ENCODE measurements at places on chromosomes 13 and 19. TPM values are rescaled to one million over a fixed set of nuclear protein-coding genes. Genes with fewer than 3 reads are reported as not detected.

DNA sequence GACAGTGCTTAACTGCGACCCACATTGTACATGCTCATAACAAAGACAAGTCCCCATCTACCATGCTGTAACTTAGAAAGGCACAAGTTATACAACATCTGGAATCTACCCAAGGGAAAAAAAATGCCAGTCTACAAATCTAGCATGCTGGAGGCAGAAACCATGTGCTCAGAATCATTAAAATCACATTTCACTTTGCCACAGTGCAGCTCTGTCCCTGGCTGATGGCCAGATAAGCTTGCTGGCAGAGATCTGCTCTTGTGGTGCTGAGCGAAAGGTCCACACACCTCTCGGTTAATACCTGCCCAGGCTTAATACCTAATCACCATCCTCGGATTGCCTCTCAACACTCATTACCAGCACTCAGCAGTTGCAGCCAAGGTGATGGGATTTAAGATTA is 74.1 kb upstream of the UQCRFS1 start:
- DNase-seq, result no peak

GRCh38 chr13:102255409-102255808 is 146.4 kb downstream of the FGF14 start:
- no peak for DNase-seq

DNA sequence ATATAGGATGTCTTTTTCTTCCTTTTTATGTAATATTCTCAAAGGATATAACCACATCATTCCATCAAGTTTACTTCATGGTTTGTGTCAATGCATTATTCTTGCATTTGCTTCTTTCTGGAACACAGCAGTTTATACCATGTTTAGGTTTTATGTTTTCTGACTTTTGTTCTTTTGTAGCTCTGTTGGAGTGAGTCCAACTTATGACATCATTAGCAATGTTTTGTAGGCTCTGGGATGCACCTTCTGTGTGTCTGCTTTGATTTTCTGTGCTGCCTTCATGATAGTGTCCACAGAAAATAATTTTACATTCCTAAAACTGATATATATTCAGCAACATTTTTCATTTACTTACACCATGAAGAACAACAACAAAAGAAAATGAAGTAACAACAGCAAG is 68.9 kb downstream of the SHISA2 start:
- no peak for DNase-seq

The OR10H2 gene
- not detected for polyA plus RNA-seq

- no peak for DNase-seq
Measured at GRCh38 chr19:1489463-1490310, 463 bp downstream of the PCSK4 start.

DNA sequence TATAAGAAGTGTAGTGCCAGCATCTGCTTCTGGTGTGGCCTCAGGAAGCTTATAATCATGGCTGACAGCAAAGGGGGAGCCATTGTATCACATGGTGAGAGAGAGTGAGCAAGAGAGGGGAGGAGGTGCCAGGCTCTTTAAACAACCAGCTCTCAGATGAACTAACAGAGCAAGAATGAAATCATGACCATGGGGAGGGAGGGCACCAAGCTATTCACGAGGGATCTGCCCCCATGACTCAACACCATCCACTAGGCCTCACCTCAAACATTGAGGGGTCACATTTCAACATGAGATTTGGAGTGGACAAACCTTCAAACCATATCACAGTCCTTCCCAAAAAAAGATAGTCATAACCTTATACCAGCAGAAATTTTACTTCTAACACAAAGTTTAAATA is 174.0 kb downstream of the GPC5 start:
- no peak for DNase-seq

DNA sequence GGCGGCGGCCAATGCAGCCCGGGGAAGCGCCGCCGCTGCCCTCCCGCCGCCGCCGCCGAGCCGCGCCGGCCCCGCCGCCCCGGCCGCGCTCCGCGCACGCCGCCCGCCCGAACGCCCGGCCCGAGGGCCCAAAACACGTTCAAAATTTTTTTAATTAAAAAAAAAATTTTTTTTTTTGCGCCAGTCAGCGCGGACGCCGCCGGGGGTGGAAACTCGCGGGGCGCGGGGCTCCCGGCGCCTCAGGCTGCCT is 468 bp downstream of the HMGB1 start:
- no peak for DNase-seq

- no peak for DNase-seq
Measured at GRCh38 chr13:110106726-110107125, 200.2 kb downstream of the COL4A1 start.

The NCR1 gene
- polyA plus RNA-seq, result 34.1 TPM

The ADGRE3 gene
- 0.66 TPM for polyA plus RNA-seq

DNA sequence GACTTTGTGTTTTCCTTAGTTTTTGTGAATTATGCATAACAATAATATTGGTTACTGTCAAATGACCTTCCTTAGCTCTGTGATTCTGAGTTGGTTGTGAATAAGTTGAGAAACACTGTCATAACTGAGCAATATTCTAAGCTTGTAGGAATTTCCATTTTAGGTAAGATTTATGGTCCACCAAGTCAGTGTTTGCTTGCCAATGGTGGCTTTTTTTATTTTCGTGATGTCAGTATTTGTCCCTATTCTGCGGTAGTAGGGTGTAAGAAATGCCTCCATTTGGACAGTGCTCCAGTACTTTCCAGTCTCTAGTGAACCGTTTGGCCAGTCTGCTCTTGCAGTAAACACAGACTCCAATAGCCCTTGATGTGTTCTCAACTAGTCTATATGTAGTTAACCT is 94.7 kb downstream of the FRY start:
- no peak for DNase-seq

- no peak for DNase-seq
Measured at GRCh38 chr13:94109715-94110374, 369.6 kb downstream of the DCT start.

The GAPDHS gene
- polyA plus RNA-seq, result not detected

The MISP3 gene
- polyA plus RNA-seq, result 2.1 TPM

- DNase-seq, result no peak
Measured at GRCh38 chr13:99813336-99814095, 158.1 kb downstream of the ZIC5 start.

DNA sequence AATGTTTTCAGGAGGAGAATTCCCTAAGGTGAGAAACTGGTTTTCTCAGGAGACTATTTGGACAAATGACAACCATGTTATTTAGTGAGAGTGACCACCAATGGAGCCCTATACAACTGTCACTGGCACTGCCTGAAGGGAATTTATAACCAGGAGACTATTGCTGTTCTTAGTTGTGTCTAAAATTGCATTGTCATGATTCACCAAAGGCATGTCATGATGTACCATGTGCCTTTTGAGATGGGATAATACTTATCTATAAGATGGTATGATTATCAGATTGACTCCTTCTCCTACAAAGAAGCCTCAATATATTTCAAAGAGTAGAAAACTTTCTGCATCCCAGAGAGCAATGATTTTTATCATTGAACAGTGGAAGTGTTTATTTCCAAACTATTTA is 739.4 kb upstream of the GPC6 start:
- DNase-seq, result no peak

GRCh38 chr13:30898678-30899241 is 7.3 kb upstream of the MEDAG start:
- no peak for DNase-seq

DNA sequence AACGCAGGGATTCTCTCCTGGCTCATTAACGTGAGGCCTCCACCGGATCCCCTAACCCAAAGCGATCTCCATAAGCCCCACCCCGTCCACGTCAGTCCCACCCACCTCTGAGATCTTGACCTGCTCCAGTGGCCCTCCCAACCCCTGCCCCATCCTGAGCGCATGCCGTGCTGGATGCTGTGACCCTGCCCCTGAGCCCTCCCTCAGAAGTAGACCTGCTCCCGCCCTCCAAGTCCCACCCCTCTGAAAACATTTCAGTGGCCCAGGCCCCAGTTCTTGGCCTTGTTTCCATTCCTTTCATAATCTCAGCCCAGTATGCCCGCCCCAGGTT is 19.9 kb downstream of the LMTK3 start:
- DNase-seq, result no peak

DNA sequence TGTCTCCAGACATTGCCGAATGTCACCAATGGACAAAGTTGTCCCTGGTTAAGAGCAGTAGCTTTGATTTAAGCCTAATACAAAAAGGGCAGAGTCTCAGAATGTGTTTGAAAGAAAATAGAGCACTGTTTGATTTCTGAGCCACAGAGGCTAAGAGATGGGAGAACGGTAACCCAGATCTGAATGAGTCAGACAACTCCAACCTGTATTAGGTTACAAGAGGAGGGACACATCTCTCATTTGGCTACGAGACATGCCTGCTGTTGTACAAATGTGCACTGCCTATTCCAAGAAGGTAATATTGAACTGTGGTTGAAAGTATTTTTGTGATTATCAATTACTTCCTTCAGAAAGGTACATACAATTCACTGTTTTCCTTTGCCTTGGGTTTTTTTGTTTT is 4.9 kb upstream of the HSPH1 start:
- DNase-seq, result no peak

The QPCTL gene
- polyA plus RNA-seq, result 2.9 TPM

DNA sequence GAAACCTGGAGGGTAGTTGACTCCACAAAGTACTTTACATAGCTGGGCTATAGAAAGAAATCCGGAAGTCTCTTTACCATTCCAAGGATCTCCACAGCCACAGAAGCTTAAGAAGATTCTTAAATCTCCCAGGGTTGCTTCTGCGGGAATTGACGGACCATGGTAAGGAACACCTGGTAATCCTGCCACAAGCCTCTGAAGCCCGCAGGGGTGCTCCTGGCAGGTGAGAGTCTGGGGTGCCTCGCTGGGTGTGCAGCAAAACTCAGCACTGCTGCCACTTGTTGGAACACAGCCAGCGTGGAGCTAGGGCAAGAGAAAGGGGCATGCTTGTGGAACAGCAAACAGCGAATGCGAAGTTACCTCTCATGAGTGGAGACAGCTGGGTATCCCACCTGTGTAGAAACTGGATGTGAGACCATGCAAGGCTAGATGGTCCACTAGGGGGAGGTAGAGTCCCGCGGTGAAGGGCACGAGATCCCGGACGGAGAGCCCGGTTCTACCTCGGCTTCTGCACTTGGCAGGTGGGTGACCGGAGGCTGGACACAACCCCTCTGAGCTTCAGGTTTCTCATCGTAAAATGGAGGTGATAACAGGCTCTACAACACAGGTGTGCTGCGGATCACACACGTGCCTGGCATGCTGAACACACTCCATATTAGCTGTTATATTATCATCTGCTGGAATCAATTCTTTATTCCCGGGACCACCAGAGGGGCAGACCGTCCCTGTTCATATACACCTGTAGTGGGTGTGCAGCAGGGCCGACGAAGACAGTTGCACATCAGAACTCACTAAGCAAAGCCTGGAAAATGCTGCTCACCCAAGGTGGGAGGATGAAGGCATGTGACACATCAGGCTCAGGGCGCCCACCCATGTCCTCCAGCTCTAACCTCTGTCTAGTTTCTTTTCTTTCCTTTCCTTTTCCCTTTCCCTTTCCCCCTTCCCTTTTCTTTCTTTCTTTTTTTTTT is 24.1 kb upstream of the UBAC2 start:
- peak; percentile 71 for DNase-seq

GRCh38 chr13:37014609-37015008 is 14.0 kb downstream of the EXOSC8 start:
- DNase-seq, result no peak

GRCh38 chr13:96052656-96053002 is 572 bp downstream of the UGGT2 start:
- DNase-seq, result no peak

- peak; percentile 83 for DNase-seq
Measured at GRCh38 chr19:42279902-42280814, 11.1 kb downstream of the CIC start.

GRCh38 chr13:77810878-77811277 is 107.8 kb downstream of the EDNRB start:
- no peak for DNase-seq

DNA sequence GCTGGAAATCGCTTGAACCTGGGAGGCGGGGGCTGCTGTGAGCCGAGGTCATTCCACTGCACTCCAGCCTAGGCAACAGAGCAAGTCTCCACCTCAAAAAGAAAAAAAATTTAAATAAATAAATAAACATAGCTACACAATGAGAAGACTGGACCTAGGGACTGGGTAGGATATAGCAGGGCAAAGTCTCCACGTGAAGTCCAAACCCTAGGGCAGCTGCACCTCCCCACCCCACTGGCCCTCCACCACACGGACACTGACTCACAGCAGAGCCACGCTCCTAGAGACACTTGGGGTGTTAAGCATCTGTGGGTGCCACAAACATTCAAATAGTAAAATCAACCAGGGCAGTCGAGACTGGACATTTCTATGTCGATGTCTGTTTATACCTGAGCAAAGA is 7.1 kb downstream of the LATS2 start:
- no peak for DNase-seq

Data from immature natural killer cell (primary cell).